NB4 (cell line): ENCODE measurements at places on chromosomes 3 and 15.
A peak's percentile ranks its signal among the peaks of the same experiment; 100 is the strongest.

GRCh38 chr3:8578282-8578681 lies 66.3 kb downstream of the SSUH2 start:
- DNase-seq, result no peak

- DNase-seq, result peak; percentile 35
Measured at GRCh38 chr3:152556731-152557254, 278.1 kb upstream of the P2RY1 start.

- peak; percentile 34 for DNase-seq
Measured at GRCh38 chr3:53890726-53891475, 758 bp downstream of the SELENOK start.

DNA sequence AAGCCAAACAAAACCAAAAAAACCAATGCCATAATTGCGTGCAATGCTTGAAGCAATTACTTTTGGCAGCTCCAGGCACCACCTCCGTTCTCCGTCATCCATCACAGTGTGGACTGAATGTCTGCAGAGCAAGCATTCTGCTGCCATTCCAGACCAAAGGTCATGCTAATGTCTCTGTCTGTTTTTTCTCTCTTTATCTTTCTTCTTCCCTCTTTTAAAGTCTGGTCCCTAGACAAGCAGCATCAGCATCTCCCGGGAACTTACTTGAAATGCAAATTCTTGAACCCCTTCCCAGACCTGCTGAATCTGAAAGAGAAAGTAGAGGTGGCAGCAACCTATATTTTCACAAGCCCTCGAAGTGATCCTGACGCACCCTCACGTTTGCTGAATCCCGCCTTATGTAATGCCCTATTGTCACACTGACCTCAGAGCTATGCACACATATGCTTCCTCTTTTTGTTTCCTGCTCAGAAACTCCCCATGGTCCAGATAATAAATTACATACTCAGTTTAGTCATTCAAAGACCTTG lies 297.3 kb upstream of the PROK2 start:
- DNase-seq, result peak; percentile 90

DNA sequence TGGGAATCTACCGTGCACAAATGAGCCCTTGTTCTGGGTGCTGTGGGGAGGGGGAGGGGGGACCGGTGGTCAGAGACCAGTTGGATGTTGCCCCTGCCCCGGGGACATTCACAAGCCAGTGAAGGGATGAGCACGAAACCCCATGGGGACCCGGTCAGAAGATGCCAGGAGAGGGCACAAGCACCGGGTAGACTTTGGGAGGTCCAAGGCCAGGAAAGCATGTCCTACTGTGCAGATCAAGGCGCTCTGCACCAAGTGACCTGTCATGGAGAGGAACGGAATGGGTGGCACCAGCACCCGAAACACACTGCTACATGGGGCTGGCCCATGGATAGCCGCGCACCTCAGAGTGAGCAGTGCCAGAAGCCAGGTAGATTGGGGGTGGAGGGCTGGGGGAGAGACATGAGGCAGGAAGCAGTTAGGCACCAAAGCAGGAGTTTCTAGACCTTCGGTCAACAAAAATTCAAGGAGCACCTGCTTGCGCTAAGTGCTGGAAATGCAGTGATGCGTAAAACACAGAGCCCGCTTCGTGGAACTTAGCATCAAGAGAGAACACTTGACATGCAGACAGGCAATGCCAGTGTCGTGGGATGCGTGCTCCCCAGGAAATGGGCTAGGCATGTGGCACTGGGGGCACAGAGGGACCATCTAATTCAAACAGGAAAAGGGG lies 99.1 kb downstream of the CPN2 start:
- DNase-seq, result no peak
